Upper lobe of left lung (tissue), 6 donors: ENCODE measurements at places on chromosomes 5 and 9. TPM values are rescaled to one million over a fixed set of nuclear protein-coding genes. Genes with fewer than 3 reads are reported as not detected.
A peak's percentile ranks its signal among the peaks of the same experiment; 100 is the strongest.

Gene SLC4A9
- 0.15 TPM for total RNA-seq

Gene TRIP13
- total RNA-seq, result 1.3 TPM

Gene NMRK1
- 46.6 TPM for total RNA-seq

Gene GAS1
- total RNA-seq, result 25.6 TPM

GRCh38 chr5:137375741-137376526 is 123.2 kb downstream of the SPOCK1 start:
- DNase-seq, result peak; percentile 86

DNA sequence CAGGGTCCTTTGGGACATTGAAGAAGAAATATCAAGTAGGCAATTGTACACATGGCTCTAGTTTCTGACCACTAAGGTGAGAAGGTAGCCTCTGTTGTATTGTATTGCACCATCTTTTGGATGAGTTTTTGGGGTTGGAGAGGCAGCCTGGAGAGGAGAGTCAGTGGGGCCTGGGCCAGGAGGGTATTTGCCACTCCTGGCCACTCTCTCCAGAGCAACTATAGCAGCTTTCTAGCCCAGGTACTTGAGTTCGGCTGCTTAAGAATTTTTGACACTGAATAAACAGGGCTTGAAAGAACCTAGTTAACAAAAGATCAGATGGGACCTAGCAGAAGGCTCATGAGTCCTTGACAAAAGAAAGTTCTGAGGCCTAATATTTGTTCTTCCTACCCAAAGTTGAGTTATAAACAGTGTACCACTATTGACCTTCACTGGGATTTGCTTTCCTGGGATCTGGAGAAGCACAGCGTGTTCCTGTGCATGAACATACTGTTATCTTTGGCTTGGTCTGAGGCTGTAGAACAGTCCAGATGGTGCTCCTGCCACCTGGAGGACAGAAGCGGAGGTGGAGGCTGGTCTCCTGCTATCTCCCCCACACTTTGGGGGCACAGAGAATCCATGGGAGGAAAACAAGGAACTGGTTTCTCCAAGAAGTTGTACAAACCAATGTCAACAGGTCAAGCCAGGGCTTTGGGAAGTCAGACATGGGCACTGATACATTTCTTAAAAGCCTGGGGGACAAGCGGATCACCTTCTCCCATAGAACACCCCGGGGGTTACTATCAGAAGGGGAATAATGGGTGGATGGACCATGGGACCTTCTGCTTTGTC is 110.4 kb upstream of the LIFR start:
- DNase-seq, result peak; percentile 70

- DNase-seq, result no peak
Observed at GRCh38 chr9:3180696-3181048, 336.8 kb upstream of the PUM3 start.

DNA sequence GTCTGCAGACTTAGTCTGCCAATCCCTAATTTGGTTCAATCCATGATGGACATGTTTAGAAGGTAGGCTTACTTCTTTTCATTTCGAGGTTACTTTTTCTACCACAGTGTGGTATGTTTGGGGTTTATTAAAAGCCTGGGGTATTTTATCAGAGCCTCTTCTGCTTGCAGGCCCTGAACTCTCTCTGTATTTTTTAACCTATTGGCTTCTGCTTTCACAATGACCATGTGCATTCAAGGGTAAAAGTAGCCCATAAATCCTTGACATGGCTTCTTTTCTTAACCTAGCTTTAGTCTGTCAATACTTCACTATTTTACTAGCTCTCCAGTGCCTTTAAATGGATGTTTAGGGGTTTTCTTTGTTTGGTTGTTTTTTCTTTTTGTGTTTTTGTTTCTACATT is 286.6 kb downstream of the FER start:
- DNase-seq, result no peak

DNA sequence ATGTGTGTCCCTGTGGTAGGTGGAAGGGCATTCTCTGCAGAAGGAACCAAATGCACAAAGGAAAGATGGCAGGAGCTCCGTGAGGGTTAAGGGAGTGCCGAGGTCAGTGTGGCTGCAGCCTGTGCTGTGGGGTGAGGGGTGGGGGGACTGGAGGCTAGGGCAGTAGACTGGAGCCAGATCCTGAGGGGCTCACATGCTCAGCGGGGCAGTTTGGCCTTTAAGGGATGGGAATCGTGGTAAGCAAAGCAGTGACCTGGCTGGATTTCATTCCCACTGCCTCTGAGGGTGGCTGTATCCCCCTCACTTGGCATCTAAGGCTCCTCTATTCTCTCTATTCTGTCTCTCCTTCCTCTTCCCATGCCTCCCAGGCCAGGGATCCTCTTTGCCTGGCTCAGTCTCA is 15.6 kb downstream of the PITX1 start:
- no peak for DNase-seq

- no peak for DNase-seq
Observed at GRCh38 chr5:10401498-10401897, 40.2 kb upstream of the ROPN1L start.
